CD4-positive, CD25-positive, alpha-beta regulatory T cell (primary cell): ENCODE measurements at places on chromosomes 1 and 21. TPM values are rescaled to one million over a fixed set of nuclear protein-coding genes. Genes with fewer than 3 reads are reported as not detected.

GRCh38 chr1:203450479-203451149 lies 25.0 kb upstream of the PRELP start:
- DNase-seq, result no peak

Gene NRDC
- total RNA-seq, result 143 TPM

DNA sequence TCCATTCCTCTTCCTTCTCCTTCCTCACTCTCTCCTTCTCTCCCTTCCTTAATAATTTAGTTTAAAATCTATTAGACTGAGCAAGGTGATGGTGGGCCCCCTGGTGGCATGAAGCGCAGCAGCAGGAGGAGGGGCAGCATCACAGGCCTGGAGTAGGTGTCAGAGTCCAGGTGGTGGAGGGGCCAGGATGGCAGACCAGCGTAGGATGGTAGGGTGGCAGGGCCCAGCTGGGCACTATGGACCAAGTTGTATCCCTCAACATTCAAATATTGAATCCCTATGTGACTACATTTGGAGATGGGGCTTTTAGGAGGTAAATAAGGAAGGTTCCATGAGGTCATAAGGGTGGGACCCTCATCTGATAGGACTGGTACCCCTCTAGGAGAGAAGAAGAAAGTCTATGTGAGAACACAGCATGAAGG lies 61.0 kb downstream of the WDR4 start:
- peak; percentile 69 for DNase-seq

Gene IVL
- total RNA-seq, result not detected

DNA sequence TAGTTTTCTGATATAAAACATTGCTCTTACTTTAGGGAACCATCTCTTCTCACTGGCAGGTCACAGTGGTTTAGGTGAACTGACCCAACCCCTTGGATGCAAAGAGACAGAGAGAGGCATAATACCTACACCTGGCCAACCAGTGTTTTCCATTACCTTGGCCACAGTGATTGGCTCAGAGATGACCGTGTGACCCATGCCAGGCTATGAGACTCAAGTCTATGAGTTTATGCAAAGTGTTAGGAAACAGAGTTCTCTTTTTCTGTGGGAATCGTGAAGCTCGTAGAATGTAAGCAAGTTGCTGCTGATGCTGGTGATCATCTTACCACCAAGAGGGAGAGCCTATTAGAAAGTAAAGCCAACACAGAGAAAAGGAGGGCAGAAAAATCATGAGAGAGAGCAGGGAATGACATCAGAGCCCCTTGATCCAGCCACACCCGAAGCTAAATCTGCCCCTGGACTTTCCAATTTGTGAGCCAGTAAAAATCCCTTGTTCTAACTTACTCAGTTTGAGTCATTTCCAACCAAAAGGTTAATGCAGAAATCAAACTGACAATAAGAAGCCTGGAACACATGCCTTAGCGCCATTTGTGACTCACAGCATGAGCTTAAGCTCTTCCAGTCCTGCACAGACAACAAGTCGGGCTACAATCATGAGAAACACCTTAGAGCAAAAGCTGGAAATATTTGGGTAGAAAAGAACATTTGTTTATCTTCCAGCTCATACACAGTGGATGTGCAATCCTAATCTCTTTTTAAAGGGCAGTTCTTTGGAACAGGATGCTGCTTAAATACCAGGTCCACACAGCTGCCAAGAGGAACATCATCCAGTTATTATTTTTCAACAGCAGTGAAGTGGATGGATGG lies 81.3 kb upstream of the KAZN start:
- no peak for DNase-seq

Gene NUCKS1
- total RNA-seq, result 72.0 TPM

GRCh38 chr1:23273450-23274133 lies 56.3 kb upstream of the HTR1D start:
- DNase-seq, result no peak

- DNase-seq, result no peak
Observed at GRCh38 chr1:9422911-9423505, 116.3 kb upstream of the SLC25A33 start.

Gene GJA5
- total RNA-seq, result not detected

- no peak for DNase-seq
Observed at GRCh38 chr1:99579691-99580172, 66.2 kb upstream of the PALMD start.

Gene LYPD8
- total RNA-seq, result not detected

Gene CD84
- 135 TPM for total RNA-seq

DNA sequence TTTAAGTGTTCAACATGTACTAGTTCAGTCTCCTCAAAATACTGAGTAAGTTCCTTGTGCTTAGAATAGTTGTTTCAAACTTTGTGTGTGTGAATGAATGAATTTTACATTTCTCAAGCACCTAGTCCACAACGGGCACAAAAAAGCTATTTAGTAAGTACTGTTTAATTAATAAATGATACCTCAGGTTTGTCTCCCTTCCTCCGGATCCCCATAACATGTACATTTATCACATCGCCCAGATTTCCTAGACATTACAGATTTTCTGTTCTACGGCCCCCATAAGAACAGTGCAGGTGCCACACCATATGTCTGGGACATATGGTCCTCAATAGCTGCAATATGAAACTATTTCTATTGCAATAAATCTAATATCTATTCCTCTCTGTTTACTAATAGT lies 1.3 kb upstream of the TTF2 start:
- DNase-seq, result no peak

Gene OR6N2
- not detected for total RNA-seq

DNA sequence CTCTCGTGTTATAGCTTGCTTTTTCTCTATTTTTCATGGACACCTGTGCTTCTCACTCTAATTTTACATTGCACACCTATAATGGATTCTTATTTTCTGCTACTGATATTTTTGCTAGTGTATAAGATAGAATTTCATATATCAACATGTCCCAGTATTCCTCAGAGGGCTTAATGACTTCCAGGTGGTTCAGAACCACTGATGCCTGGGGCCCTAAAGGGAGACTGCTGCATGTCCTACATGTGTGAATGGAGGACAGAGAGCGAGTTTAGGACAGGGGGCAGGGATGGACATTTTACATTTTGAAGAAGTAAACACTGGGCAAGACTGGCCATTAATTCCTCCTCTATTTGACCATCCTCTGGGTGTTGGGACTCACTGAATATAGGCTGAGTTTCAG lies 100.6 kb downstream of the DISC1 start:
- no peak for DNase-seq

- DNase-seq, result no peak
Observed at GRCh38 chr1:81042225-81042624, 758.5 kb upstream of the ADGRL2 start.

DNA sequence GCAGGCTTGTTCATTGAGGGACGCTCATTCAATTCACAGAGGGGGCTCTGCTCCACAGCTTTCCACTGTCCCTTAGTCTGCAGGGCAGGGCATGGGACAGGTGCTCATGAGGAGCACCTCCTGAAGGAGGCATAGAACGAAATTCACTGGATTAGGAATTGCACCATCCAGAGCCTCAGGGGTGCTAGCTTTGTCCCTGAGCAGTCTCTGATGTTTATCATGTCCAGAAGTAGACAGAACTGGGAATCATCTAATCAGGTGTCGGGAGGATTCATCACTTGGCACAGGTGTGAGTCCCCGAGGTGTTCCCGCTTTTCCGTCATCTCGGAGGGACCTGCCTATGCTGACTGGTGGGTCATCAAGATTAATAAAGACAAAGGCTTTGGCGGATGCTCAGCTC lies 321.4 kb downstream of the AJAP1 start:
- DNase-seq, result no peak

DNA sequence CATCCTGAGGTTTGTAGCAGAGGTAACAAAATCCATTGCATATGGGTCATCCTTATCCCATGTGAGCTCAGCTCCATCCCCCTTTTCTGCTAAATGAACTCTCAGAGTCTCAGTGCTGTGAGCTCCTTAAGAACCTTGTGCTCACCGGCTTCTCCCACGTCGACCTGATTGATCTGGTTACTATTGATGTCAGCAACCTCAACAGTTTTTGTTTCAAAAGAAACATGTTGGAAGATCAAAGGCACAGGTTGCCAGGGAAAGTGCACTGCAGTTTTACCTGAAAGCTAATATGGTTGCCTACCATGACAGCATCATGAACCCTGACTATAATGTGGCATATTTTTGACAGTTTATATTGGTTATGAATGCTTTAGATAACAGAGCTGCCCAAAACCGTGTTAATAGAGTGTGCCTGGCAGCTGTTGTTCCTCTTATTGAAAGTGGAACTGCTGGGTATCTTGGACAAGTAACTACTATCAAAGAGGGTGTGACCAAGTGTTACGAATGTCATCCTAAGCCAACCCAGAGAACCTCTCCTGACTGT lies 131.4 kb downstream of the HS2ST1 start:
- peak; percentile 68 for DNase-seq

Gene YBX1
- 323 TPM for total RNA-seq

DNA sequence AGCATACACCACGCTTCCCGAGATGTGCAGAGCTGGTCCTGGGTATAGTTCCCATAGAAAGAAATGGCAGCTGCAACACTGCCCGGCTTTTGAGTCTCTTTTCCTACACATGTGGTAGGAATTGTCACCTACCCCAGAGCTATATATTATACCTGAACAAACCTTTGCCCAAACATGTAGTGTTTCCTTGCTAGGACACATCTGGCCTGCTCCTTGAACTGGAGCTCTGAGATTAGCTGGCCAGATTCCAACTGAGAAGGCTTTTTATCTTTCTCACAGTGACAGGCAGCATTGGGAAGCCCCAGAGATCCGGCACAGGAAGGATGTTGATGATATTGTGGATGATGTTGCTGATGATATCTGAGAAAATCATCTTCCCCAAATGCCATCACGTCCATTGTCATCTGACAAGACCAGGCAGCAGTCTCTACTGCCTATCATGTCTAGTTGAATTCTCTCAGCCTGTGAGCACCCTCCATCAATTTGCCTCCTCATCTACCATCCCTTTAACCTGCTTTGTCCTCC lies 115.0 kb upstream of the SMYD2 start:
- DNase-seq, result no peak

GRCh38 chr1:182101415-182102042 lies 40.0 kb upstream of the ZNF648 start:
- no peak for DNase-seq

Gene F5
- total RNA-seq, result 80.6 TPM

DNA sequence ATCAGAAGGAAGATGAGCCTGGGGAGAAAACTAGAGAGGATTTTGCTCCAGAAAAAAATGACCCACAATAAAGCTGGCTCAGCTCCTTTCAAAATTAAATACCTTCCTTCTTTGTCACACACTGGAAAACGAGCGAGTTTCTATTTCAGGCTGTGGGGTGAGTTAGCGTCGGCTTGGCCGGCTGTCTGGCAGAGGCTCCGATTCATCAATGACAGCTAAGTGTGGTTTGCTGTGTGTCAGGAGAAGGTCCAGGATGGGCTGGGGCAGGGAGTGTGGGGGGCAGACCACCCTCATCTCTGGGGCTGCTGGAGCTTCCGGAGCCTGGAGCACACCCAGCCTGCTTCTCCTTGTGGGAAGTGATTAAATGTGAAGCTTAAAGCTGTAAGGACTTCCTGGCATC lies 120.2 kb downstream of the ETS2 start:
- DNase-seq, result no peak

Gene SPRR4
- total RNA-seq, result not detected

GRCh38 chr1:71778940-71779339 lies 503.4 kb downstream of the NEGR1 start:
- DNase-seq, result no peak

DNA sequence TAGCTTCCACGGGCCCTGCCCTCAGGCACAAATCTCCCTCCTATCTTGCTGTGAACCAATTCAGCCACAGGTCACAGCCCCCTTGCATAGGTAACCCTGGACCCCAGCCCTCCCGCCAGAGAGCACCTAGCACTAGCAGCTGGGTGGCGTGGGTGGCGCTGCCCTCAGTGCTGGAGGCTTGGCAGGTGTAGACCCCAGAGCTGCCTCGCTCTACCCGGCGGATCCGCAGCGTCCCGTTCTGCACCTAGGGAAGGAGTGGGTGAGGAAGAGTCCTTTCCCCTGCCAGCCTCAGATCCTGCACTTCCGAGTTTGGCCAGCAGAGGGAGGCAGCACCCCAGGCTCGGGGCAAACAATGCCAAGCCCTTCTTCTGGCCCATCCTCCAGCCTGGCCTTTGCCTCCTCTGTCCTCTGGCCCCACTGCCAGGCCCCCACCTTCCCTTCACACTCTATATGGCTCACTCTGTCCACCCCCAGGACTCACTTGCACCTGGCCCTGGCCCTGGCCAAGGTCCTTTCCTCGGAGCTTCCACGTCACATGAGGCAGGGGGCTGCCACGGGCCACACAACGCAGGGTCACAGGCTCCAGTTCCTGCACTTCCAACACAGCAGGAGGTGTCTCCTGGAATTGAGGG lies 9.0 kb downstream of the IGSF9 start:
- DNase-seq, result peak; percentile 75

DNA sequence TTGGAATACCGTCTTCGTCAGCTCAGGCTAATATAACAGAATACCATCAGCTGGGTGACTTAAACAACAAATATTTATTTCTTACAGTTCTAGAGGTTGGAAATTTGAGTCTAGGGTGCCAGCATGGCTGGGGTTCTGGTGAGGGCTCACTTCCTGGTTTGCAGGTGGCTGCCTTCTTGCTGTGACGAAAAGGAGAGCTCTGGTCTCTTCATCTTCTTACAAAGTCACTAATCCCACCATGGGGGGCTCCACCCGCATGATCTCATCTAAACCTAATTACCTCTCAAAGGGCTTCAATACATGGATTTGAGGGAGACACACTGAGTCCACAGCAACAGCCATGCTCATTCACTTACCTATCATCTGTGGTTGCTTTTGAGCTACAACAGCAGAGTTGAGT lies 78.3 kb downstream of the PSMG1 start:
- DNase-seq, result no peak

Gene FHAD1
- total RNA-seq, result not detected

GRCh38 chr1:53334781-53335180 lies 6.9 kb upstream of the LRP8 start:
- DNase-seq, result no peak

DNA sequence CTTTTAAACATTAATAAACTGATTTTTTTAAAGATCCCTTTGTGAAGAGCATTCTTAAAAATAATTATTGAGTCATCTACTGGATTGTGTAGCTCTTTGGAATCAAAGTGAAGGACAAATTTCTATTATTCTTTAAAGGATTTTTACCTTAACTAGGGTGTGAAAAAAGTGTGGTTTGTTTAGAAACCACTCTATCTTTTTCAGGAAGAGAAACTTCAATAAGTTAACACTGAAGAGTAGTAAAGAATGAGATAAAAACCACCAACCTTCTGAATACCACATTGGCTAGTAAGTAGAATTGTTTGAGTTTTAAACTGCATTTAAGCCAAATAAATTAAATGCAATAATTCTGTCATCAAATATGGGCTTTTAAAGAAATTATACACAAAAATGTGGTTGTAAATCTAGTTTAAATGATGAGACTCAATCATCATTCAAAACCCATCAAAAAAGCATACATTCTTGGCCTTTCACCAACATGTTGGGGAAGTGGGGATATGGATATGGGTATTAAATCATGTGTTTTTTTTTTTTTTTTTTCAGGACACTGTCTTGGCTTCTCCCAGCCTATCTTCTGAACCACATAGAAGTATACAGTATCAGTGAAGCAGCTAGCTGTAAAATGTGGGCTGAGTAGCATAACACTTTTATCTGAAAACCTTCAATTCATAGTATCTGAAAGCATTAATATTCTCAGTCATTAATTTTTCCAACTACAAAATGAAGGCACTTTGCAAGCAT lies 4.8 kb downstream of the S1PR1 start:
- DNase-seq, result no peak

GRCh38 chr1:162070825-162071224 lies 1.3 kb downstream of the NOS1AP start:
- no peak for DNase-seq

Gene IL6R
- 135 TPM for total RNA-seq

- DNase-seq, result no peak
Observed at GRCh38 chr1:53060579-53060978, 1.4 kb upstream of the PODN start.
